ENCODE measurements at places on chromosomes 11 and 22. TPM values are rescaled to one million over a fixed set of nuclear protein-coding genes. Genes with fewer than 3 reads are reported as not detected.

Gene MUC5B
- not detected for total RNA-seq

DNA sequence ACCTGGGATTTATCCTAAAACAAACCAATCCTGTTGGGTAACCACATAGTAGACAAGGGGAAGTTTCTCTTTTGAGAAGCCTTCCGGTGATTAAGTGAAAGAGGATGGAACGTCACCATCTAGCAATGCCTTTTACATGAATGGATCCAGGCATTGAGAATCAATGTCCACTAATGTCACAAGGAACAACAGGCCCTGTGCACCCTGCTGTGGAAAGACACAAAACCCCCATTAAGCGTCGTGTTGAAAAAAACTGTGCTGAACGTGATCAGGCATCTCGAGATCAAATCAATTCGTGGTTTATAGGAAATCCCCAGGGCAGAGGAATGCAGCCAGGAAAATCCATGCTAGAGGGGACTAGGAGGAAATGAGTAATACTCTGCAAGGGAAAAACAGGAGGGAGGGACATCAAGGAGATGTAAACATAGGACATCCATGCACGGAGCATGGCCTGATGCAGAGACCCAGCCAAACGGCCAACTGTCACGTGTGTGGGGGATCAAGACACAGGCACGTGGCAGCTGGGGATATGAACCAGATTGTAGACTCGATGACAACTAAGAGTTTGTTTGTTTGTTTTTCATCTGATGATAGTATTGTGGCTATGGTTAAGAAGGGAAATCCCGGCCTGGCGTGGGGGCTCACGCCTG is 38.6 kb upstream of the CARS1 start:
- H3K4me3 ChIP-seq = no peak overlapping the region
- DNase-seq = peak; percentile 12

GRCh38 chr11:1307998-1308742 is 1.3 kb downstream of the TOLLIP start:
- peak overlapping the region; percentile 95 for H3K27ac ChIP-seq
- H3K36me3 ChIP-seq = peaks cover 2% of the 10 kb centered on the region
- peaks cover 31% of the 10 kb centered on the region for H3K4me1 ChIP-seq
- peak overlapping the region; percentile 69 for H3K4me3 ChIP-seq

GRCh38 chr11:65078151-65078550 is 5.7 kb downstream of the CDCA5 start:
- H3K4me1 ChIP-seq = peaks cover 2% of the 10 kb centered on the region
- no peak overlapping the region for H3K27ac ChIP-seq
- no peak overlapping the region for H3K4me3 ChIP-seq
- no peak for DNase-seq
- no peaks in the 10 kb centered on the region for H3K36me3 ChIP-seq

GRCh38 chr11:93608364-93608763 is 53.1 kb upstream of the CEP295 start:
- H3K4me3 ChIP-seq = no peak overlapping the region
- H3K36me3 ChIP-seq = no peaks in the 10 kb centered on the region
- no peaks in the 10 kb centered on the region for H3K27me3 ChIP-seq
- no peaks in the 10 kb centered on the region for H3K4me1 ChIP-seq
- H3K27ac ChIP-seq = no peak overlapping the region

DNA sequence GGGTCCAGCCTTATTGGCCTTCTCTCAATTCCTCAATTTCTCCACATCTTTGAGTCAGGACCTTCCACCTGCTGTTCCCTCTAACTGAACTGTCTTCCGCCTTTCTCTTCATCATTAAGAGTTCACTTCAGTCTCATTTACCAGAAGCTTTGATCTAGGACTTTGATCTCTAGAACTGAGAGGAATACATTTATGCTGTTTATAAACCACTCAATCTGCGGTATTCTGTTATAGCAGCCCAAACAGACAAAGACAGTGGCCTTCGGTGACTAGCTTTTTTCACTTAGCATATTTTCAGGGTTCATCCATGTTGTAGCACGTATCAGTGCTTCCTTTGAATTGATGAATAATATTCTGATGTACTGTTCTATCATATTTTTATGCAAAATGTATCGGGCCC is 10.5 kb downstream of the CLPB start:
- H3K36me3 ChIP-seq = peaks cover 17% of the 10 kb centered on the region
- no peaks in the 10 kb centered on the region for H3K27me3 ChIP-seq
- H3K27ac ChIP-seq = no peak overlapping the region
- no peak for DNase-seq

Gene SLN
- total RNA-seq = 586 TPM

- no peak overlapping the region for H3K4me3 ChIP-seq
- H3K36me3 ChIP-seq = no peaks in the 10 kb centered on the region
- no peaks in the 10 kb centered on the region for H3K27me3 ChIP-seq
- H3K4me1 ChIP-seq = no peaks in the 10 kb centered on the region
- H3K27ac ChIP-seq = no peak overlapping the region
- DNase-seq = no peak
Measured at GRCh38 chr11:26948881-26949280, 45.0 kb upstream of the FIBIN start.

DNA sequence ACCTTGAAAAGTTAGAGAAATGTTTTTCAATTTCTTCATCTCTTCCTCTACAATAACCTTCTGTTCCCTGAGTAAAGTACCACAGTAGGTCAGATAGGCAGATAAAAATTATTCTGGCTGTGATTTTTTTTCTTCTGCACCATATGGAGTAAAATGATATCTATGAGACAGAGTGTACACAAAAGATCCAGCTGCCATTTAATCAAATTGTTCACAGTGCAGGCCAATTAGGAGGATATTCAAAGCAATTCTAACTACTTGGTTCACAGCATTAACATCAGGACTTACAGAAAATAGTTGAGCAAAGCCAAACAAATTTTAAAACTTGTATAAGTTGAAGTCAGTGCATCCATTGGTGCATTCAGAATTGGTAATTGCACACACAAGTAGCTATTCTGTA is 147.9 kb upstream of the LUZP2 start:
- no peaks in the 10 kb centered on the region for H3K27me3 ChIP-seq
- DNase-seq = no peak
- no peaks in the 10 kb centered on the region for H3K4me1 ChIP-seq
- no peaks in the 10 kb centered on the region for H3K36me3 ChIP-seq
- H3K4me3 ChIP-seq = no peak overlapping the region

Gene MS4A7
- total RNA-seq = 7.3 TPM

Gene TRIM49
- not detected for total RNA-seq

DNA sequence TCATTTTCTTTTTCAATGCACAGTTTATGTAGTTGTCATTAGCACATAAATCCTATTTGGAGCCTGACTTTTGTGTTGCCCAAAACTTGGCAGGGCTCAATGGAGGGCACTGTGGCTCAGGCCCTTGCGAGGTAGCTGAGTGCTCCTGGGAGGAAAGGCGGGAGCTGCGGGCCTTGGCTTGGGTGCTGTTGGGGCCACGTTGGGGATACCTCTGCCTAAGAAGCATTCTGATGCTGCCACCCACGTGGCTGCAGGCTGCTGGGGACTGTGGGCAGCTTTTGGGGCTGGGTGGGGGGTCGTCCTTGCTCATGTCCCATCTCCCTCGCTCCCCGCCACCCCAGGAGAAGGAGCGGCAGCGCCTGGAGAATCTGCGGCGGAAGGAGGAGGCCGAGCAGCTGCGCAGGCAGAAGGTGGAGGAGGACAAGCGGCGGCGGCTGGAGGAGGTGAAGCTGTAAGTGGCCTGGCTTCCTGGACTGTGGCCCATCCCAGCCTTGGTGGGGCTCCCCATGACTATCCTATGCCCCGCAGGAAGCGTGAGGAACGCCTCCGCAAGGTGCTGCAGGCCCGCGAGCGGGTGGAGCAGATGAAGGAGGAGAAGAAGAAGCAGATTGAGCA is 20.9 kb downstream of the INCENP start:
- H3K4me1 ChIP-seq = no peaks in the 10 kb centered on the region
- H3K27me3 ChIP-seq = no peaks in the 10 kb centered on the region
- H3K27ac ChIP-seq = no peak overlapping the region
- no peak for DNase-seq
- peaks cover 64% of the 10 kb centered on the region for H3K36me3 ChIP-seq

GRCh38 chr22:40512426-40513136 is 123.9 kb downstream of the MRTFA start:
- H3K36me3 ChIP-seq = no peaks in the 10 kb centered on the region
- peak; percentile 19 for DNase-seq
- H3K27me3 ChIP-seq = no peaks in the 10 kb centered on the region

DNA sequence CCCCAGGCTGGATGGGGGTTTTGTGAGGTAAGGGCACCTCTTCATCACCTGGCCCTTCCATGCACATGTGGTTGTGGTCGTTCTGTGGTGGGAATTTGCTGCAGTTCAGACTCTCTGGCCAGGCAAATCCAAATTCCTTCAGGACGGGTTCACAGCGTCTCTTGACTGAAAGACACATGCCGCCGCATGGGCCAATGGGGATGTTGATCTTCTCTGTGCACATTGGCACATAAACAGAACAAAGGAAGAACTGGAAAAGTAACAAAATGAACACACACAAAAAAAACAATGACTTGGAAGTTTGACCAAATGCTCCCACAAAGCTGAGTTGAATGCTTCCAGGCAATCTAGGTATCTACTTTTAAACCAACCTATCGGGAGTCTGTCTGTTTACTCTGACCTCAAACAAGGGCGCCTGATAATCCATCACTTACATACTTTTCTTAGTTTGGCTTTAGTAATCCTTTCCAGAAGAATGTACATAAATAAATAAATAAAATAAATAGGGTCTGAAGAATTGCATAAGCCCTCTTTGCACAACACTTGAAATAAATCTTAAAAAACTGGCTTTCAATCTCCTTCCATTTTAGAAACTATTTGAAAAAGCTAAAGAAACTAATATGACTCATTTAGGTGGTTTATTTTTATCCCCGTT is 2.8 kb downstream of the FZD4 start:
- peak overlapping the region; percentile 93 for H3K27ac ChIP-seq
- peak overlapping the region; percentile 90 for H3K4me3 ChIP-seq
- peaks cover 67% of the 10 kb centered on the region for H3K4me1 ChIP-seq
- H3K27me3 ChIP-seq = no peaks in the 10 kb centered on the region

DNA sequence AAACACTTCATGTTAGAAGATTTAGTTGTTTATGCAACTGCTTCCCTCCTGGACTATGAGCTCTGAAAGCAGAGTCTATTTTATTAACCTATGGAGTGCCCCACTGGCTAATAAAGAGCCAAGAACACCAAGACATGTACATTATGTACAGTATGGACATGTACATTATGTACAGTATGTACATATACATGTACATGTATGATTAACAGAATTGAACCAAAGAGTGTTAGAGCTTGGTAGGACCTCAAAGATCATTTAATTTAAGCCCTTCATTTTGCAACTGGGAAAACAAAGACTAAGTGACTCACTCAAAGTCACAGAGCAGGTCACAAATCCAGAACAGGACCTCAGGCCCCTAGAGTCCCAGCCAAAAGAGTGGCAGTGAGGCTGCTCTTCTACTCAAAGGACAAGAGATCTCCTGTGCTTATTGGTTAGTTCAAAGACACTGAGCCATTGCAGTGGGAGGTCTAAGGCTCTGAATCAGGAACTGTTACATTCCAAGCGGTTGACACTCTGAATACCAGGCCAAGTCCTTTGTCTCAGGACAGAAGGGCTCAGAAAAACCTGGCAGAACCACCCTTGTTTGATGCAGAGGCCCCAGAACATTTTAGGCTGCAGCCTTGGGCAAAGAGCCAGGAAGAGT is 103.8 kb downstream of the FAM168A start:
- no peaks in the 10 kb centered on the region for H3K36me3 ChIP-seq
- no peak overlapping the region for H3K4me3 ChIP-seq
- H3K4me1 ChIP-seq = peaks cover 8% of the 10 kb centered on the region
- peak; percentile 18 for DNase-seq
- H3K27me3 ChIP-seq = no peaks in the 10 kb centered on the region
- no peak overlapping the region for H3K27ac ChIP-seq

DNA sequence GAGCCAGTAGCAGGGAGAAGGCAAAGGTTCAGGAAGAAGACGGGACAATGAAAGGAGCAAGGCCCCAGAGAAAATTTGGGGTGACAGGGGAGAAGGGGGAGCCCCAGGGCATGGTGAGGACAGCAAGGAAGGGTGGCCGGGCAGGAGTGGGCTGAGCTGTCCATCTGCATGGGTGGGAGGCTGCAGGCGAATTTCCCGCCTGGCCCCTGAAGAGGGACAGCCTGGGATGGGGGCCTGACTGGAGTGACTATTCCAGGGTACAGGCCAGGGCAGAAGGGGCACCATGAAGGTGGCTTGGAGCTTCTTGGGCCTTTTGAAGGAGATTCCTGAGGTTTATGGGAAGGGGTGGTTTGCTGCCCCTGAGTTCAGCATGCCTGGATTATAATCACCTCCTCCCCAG is 56.2 kb downstream of the WNT11 start:
- DNase-seq = no peak
- H3K27ac ChIP-seq = no peak overlapping the region
- peaks cover 3% of the 10 kb centered on the region for H3K4me1 ChIP-seq
- no peak overlapping the region for H3K4me3 ChIP-seq
- no peaks in the 10 kb centered on the region for H3K36me3 ChIP-seq
- H3K27me3 ChIP-seq = no peaks in the 10 kb centered on the region

- no peak overlapping the region for H3K4me3 ChIP-seq
- peaks cover 26% of the 10 kb centered on the region for H3K4me1 ChIP-seq
- no peak for DNase-seq
- no peaks in the 10 kb centered on the region for H3K27me3 ChIP-seq
- H3K27ac ChIP-seq = no peak overlapping the region
- no peaks in the 10 kb centered on the region for H3K36me3 ChIP-seq
Measured at GRCh38 chr22:26318975-26319374, 110.1 kb upstream of the ASPHD2 start.

DNA sequence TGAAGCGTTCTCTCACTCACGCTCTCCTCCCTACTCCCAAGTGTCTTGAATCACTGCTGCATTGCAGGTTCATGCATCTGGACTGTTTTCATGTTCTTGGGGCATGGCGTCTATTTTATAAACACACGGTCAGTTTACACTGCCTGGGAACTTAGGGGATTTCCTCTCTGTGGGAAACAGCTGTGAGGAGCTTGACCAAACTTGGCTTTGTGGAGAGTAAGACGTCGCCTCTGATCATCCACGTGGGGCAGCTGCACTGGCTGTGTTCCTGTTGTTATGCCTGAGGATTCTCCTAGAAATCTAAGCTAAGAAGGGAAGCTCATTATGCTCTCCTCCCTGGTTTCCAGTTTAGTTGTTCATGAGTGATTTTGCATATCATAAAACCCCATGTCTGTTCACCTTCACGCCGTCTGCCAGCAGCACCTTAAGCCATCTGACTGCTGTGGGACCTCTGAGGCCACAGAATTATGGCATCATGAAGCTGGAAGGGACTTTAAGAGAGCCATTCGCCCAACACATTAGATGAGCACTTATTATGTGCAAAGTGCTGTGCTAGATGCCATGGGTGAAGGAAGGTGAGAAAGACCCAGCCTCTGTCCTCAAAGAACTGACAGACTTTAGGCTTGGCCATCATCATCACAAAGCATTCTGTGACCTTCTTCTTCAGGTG is 38.8 kb upstream of the POU2AF1 start:
- peaks cover 23% of the 10 kb centered on the region for H3K4me1 ChIP-seq
- H3K27me3 ChIP-seq = no peaks in the 10 kb centered on the region
- no peak overlapping the region for H3K4me3 ChIP-seq
- no peaks in the 10 kb centered on the region for H3K36me3 ChIP-seq
- peak; percentile 72 for DNase-seq
- peak overlapping the region; percentile 41 for H3K27ac ChIP-seq

DNA sequence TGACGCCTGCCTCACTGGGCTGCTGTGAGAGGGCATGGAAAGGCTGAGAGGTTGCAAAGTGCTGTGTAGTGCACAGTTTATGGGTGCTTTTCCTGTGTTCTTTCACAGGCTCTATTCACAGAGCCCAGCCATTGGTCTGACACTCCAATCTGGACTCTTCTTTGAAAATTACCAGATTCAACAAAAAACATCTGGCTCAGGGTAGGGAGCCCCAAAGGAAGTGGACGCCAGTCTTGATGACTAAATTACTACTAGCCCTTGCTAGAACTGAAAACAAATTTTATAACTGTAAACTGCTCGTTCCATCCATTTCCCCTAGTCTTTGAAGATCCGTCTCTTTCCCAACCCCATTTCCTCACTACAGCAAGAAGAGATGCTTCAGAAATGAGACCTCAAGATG is 178.6 kb downstream of the TENM4 start:
- DNase-seq = no peak
- no peak overlapping the region for H3K4me3 ChIP-seq
- H3K36me3 ChIP-seq = no peaks in the 10 kb centered on the region
- no peak overlapping the region for H3K27ac ChIP-seq
- no peaks in the 10 kb centered on the region for H3K27me3 ChIP-seq

All from gastrocnemius medialis (tissue), 4 donors.